ENCODE measurements at places on chromosomes 2 and 18.

DNA sequence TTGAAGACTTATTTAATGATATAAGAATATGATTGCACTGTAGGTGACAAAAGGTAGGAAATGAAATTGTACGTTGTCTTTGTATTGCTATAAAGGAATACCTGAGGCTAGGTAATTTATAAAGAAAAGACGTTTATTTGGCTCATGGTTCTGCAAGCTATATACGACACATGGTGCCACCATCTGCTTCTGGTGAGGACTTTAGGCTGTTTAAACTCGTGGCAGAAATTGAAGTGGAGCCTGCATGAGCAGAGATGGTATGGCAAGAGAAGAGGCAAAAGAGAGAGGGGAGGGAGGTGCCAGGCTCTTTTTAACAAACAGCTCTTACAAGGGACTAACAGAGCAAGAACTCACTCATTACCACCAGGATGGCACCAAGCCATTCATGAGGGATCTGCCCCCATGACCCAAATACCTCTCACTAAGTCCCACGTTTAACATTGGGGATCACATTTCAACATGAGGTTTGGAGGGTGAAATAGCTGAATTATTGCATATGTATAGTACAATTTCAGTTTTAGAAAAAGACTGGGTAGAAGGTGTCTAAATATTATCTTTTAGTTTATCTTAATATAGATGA lies 86.8 kb downstream of the GULP1 start:
- DNase-seq = no peak

DNA sequence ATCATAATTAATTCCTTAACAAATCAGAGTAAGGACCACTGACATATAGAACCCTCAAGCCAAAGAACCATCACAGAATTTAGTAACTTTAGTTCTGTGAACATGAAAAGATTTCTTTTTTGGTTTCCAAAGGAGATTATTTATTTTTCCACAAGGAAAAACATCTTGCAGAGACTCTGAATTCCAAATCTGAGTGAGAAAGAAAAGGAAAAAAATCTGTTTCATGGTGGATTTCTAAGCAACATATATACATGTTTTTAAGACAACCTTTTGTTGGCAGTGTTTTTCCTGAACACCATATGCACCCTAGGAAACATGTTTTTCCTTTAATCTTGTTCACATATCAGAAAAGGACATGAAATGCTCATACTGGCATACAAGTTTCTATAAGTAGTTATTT lies 149.8 kb downstream of the AGPS start:
- DNase-seq = no peak

GRCh38 chr2:9705196-9705595 lies 74.4 kb upstream of the YWHAQ start:
- DNase-seq = no peak

DNA sequence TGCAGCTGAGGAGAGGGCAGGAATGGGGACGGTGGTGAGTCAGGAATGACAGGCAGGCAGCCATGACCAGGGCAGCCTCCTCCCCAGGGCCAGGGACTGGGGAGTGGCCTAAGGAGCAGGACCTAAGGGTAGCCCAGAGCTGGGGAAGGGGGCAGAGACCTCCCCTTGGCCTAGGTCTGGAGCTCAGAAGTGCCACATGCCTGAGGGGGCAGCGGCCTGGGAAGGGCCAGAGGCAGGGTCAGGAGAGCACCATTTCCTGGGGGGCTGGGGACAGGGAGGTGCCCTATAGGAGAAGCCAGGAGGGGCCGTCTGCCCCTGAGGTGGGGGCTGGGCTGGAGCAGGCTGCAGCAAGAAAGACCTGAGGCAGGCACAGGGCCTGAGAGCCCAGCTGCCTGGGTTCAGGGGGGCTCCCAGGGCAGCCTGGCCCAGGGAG lies 20.9 kb downstream of the CFLAR start:
- no peak for DNase-seq

DNA sequence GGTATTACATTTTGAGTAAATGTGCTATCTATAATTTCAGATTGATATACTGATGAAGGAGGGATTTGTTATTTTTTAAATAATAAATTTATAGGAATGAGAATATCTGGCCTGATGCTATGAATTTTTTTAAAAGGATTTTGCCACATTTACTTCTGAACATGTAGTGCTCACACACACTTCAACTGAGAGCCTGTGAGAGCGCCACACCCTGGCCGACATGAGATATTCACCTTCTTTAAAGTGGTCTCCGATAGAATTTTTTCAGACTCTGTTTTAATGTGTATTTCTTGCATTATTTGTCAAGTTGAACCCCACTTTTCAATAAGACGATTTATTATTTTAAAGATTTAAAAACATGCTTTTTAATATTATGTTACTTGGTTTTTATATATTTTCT lies 813.3 kb downstream of the DCC start:
- DNase-seq = no peak

GRCh38 chr2:3670941-3671340 lies 12.9 kb downstream of the ALLC start:
- no peak for DNase-seq

- DNase-seq = no peak
Observed at GRCh38 chr2:47617028-47617427, 165.9 kb upstream of the MSH6 start.

GRCh38 chr2:190718652-190719526 lies 70.0 kb downstream of the NAB1 start:
- DNase-seq = no peak

GRCh38 chr18:49648326-49648725 lies 86.5 kb downstream of the LIPG start:
- no peak for DNase-seq

DNA sequence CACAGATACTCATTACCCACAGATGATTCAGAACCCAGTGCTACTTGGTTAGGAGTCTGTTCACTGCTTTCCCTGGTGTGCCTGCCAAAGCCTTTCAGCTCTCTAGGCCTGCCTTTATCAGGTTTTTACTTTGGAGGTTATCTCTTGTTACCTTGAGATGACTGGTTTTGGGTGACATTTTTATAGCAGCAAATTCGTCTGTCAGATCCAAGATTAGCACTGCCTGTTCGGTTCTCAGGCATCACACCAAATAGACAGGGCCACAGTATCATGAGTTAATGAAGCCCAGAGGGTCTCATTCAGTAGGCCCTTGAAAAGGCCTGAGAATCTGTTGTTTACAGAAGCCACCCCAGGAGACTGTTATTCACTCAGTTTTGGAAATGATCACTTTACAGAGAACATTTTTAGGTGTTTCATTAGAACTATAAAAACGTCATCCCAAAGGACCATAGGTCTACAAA lies 121.2 kb downstream of the OSBPL6 start:
- no peak for DNase-seq

GRCh38 chr2:174327841-174328113 lies 7.0 kb upstream of the SP9 start:
- no peak for DNase-seq

DNA sequence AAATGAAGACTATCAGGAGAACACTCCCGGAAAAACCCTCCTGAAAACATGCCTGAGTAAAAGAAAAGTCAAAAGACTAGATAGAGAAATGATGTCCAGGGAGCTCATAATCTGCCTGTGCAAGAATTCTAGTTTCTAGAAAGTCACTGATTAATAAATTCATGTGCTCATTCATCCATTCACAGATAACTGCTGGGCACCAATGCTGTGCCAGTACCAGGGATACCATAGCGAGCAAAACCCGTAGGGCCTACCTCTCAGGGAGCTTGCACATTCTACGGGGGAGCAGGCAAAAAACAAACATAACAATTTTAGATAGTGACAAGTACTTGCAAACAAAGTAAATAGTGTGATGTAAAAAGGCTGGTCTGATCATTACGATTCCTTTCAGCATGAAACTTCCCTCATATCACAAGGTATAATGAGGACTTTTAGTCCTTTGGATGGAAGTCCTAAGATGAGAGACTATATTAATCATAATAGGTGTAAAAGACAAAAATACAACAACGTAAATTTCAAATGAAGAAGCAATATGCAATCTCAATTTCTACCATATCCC lies 289.9 kb downstream of the AFF3 start:
- no peak for DNase-seq

- no peak for DNase-seq
Observed at GRCh38 chr2:173357346-173357745, 2.7 kb downstream of the CDCA7 start.

- no peak for DNase-seq
Observed at GRCh38 chr18:21820033-21820810, 79.6 kb downstream of the MIB1 start.

- no peak for DNase-seq
Observed at GRCh38 chr2:134027980-134028379, 225.9 kb upstream of the MGAT5 start.

GRCh38 chr2:238019962-238020361 lies 40.8 kb upstream of the SCLY start:
- DNase-seq = no peak

DNA sequence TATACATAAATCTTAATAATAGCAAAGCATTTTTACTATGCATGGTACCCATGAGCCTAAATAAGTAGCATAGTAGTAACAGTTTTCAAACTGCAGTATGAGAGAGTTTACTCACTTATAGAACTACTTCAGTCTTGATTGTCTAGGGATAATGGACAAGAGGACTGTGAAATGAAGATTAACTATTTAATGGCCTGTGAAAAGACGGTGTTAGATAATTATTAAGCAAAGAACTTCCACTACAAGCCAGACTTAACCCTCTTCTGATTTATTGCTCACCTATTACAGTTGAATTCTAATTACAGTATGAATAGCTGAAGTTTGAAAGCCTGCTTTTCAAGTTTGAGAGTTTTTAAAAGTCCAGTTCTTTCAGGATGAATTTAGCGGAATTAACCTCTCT lies 18.9 kb downstream of the PIK3C3 start:
- no peak for DNase-seq

DNA sequence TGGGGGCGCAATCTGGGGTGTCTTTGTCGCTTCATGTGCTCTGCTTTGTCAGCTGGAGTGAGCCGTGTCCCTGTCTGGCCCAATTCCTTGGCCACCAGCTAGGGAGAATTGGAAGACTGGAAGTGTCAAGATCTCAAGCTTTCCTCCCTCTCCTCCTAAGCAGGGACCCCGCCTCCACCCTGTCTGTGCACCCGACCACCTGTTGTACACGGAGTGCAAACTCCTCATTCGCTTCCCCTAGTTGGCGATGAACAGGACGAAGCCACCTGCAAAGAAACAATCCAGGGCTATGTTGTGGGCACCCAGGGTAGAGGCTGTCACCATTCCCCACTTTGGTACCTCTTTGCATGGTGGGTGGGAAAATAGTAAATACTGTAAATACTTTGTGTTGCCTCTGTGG lies 1.7 kb upstream of the DQX1 start:
- DNase-seq = no peak

DNA sequence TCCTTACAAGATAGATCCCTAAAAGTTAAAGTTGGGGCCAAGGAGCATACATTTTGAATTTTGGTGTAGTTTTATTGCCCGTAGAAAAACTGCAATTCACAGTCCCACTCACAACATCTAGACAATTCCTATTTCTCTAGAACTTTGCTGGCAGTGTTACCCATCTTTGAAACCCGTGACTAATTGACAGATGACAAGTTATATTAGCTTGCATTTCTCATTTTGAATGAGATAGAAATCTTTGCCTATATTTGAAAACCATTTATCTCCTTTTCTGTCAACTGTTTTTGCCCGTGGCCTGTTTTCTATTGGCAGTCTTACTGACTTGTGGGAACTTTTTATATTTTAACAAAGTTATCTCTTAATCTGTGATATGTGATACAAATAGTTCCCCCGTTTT lies 50.0 kb downstream of the OXER1 start:
- DNase-seq = no peak

Data from effector memory CD4-positive, alpha-beta T cell (primary cell).